ENCODE measurements at places on chromosomes 6 and 20.

DNA sequence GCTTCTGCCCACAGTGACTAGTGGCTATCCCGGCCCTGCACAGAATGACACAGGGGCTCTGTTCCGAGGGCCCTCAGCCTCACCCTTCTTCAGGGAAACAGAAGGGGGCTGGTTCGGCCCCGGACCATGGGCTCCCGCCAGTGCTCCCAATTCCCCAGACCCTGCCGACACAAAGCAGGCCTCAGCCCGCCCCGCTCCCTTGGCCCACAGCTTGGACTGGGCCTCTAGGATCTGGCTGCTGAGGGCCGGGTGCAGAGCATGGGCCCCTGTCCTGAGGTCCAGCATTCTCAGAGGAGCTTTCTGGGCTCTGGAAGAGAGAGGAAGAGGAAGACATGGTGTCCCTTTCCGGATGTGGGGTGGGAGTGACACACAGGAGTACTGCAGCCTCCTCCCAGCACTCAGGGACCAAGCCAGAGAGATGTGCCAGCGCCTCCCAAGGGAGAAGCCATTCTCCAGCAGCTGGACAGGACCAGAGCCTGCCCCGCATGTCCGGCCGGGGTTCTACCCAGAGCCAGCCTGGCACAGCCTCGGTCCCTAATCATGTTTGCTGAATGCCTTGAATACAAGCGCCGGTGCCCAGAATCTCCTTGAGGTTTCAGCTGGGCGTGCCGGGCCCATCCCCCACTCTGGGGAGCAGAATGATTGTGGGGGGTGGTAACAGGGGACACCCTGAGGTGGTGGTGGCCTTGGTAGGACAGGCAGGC is 23.9 kb downstream of the C20orf203 start:
- no peak for DNase-seq

DNA sequence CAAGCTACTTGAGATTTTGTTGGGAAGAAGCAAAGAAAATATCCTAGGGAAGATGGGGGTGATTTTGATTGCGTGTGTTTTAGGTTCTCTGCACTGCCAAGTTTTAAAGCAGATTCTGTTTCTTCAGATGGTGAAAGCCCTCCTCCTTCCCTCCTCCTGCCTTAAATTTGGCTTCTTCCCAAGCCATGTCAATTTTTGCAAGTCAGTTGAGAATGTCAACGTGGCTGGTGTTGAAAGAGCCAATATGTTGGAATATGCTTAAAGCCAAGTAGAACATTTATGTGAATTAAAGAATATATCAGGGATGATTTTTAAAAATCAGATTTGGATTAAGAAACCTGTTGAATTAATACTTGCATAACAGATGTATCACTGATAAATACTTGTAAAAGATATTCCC is 270.8 kb downstream of the ARID1B start:
- DNase-seq, result no peak

DNA sequence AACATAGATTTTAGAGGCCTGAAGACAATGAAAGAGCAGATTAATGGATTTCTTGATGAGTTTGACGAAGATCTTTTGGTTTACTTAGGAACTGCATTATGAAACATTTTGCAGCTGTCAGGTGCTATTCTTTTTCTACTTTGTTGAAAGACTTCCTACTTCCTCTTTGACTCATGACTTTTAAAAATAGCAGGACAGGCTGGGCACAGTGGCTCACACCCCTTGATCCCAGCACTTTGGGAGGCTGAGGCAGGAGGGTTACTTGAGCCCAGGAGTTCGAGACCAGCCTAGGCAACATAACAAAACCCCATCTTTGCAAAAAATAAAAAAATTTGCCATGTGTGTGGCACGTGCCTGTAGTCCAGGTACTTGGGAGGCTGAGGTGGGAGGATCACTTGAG is 52.0 kb downstream of the ITCH start:
- no peak for DNase-seq

- DNase-seq, result no peak
These were observed 7.1 kb downstream of the CCND3 start for GRCh38 chr6:41934278-41935192.

DNA sequence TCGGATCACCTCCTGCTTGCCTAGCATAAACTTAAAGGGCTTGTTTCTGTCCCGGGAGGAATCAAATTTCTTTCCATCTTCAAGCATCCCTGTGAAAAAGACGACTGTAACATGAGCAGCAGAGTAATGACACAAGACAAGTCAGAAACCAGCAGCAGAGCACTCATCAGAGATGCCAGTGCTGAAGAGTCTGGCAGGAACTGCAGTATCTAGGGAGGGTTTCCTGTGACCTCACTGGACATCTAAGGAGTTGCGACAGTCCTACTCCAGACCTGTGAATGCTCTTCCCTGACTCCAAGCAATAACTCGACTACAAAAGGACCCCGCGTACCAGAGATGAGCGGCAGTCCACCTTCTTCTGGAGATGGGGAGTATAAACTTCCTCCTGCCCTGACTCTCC is 17.3 kb downstream of the FKBP1A start:
- DNase-seq, result no peak

DNA sequence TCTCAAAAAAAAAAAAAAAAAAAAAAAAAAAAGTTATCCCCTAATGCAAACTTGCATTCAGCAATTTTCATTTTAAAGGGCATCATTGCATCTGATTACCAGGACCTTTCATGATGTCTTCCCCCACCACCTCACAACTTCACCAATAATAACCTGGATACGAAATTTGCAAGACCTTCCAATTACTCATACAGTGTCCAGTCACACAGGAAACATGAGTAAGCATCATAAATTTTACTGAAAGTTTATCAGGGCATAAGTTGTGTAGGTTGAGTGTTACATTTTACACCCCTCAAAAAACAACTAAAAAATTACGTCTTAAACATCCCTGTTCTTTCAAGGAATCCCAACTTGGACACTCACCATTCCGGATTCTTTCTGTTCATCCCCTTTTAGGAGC is 79.1 kb upstream of the ANKEF1 start:
- no peak for DNase-seq

GRCh38 chr6:170143401-170144150 is 147.3 kb downstream of the DLL1 start:
- DNase-seq, result no peak

GRCh38 chr20:48186447-48186846 is 401.2 kb upstream of the SULF2 start:
- no peak for DNase-seq

DNA sequence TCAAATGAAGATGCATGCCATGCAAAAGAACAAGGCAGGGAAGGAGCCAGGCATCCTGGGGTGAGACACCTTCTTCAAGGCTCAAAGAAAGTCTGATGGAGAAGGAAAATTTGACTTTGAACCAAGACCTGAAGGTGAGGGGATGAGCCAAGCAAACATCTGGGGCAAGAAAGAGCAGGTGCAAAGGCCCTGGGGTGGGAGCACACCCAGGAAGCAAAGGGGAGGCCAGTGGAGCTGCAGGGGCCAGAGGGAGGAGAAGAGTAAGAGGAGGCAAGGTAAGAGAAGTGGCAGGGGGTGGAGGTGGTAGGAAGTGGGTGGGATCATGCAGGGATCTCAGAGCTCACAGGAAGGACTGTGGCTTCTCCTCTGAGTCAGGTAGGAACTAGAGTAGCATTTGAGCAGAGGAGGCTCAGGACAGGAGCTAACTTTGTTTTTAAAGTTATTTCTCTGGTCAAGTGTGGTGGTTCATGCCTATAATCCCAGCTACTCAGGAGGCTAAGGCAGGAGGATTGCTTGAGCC is 49.6 kb downstream of the SLC13A3 start:
- DNase-seq, result no peak

- peak; percentile 32 for DNase-seq
These were observed 192.0 kb downstream of the PREX1 start for GRCh38 chr20:48635791-48636267.

- peak; percentile 48 for DNase-seq
These were observed 12.2 kb upstream of the KCNK15 start for GRCh38 chr20:44733341-44734069.

GRCh38 chr6:20417819-20418218 is 16.1 kb downstream of the E2F3 start:
- DNase-seq, result no peak

- DNase-seq, result no peak
These were observed 16.0 kb downstream of the RPS12 start for GRCh38 chr6:132830334-132830751.

- peak; percentile 43 for DNase-seq
These were observed 10.3 kb upstream of the TULP1 start for GRCh38 chr6:35522660-35523658.

DNA sequence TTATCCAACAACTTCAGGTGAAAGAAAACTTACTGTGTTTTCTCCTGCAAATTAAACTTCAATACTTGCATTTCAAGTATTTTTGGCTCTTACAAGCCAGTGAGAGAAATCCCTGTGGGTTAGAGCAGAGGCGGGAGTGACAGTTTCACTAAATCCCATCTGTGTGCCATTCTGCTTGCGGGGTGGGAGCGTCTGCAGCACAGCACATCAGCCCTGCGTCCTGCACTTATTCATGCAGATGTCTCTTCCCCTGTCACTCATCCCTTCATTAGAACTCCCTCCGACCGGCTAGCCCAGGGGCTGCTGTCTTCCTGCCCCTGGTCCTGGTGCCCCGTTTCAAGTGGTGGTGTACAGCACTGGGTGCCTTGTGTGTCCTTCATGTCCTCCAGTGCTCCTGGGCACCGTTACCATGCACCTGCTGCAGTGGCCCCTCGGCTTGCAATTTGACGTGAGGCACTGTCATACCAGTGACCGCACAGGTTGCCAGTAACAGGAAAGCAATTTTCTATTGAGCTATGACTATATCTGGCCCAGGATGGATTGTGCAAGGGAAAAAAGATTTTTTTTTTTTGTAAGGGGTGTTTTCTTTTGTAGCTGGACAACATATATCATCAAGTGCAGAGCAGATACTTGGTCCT is 59.4 kb downstream of the INSM1 start:
- DNase-seq, result no peak

- no peak for DNase-seq
These were observed 83.9 kb downstream of the UNC5CL start for GRCh38 chr6:40955178-40955545.

- no peak for DNase-seq
These were observed 8.8 kb downstream of the DDR1 start for GRCh38 chr6:30893001-30893591.

DNA sequence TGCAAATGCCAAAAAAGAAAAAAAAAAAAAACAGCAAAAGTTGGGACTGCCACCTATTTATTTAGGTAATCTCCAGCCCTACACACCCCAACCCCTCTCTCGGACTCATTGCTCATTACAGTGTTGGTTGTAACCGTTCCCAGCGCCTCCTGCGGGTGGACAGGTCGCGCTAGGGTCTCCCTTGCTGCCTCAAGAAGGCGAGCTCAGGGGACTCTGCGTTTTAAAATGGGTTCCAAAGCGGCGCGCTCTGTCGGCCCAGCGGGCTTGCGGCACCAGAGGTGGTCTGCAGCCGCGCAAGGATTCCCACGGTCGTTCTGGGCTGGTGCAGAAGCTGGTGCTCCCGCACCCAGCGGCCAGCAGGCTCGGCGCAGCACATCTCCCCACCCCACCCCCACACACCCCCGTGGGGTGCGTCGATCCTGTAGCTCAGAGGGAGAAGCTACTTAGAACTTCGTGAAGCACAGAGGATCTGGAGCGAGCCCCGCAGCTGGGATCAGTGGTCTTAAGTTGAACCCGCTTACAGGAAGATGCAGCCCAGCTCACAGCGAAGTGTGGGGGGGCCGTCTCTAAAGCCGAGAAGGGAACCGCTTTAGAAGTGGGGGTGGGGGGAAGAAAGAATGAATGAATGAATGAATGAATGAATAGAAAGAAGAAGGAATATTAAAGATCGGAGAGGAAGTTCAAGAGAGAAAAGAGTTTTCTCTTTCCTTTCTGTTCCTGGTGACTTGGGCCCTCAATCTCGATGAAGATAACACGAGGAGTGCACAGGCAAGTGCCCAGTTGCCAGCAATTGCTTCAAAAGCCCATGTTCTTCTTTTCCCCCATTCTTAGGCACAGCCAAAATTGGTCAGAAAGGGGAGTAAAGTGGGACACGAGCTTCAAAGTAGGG is 780 bp downstream of the TFAP2A start:
- no peak for DNase-seq

- no peak for DNase-seq
These were observed 58.0 kb upstream of the AHI1 start for GRCh38 chr6:135555550-135555949.

- DNase-seq, result no peak
These were observed 250.9 kb downstream of the HIVEP2 start for GRCh38 chr6:142694054-142694453.

DNA sequence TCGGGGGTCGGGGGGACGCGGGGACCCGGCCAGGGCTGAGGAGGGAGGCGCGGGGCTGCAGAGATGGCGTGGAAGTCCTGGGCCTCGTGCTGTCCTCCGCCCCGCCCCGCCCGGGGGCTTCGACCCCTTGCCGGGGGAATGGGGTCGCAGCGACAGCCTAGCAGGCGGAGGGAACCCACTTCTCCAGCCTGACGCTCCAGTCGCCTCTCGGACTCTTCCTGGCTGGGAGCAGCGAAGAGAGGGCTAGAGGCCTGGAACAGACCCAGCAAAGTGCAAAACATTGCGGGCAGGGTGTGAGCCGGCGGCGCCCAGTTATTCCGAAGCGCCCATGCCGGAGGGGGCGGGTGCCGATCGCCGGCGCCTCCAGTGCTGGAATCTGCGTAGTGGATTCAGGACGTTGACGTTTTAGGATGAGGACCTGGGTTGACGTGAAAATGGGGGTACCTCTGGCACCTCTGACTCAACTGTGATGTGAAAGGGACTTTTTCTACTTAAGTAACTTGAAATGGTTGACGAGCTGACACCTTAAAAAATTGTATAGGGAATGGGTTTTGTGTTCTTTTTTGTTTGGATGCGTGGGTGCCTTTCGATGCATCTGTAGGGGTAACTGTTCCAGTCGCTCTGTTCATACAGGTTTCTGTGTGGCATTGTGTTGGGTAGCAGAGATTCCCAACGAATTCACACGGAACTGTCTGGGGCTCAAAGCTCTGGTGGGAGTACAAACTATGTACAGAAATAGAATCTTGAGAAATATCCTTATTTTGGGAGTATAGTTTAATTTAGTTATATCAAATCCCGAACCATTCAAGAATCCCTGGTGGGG is 1.4 kb downstream of the SLC35F1 start:
- no peak for DNase-seq

DNA sequence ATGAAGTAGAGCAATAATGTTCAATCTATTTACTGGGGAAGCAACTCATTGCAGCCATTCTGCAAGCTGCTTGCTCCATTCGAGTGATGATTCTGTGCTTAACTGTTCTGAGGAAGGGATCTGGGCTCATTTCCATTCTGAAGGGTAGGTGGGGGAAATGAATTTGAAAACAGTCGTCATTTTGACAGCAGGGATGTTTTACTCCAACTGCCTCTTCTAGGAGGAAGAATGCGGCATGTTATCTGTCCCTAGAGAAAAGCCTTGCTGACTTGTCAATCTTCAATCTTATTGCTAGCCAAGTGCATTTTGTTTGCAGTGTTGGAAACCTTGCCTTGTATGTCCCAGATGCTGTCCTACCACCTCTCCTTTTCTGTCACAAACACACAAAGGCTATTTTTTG is 105.9 kb downstream of the PRDM13 start:
- DNase-seq, result no peak

- no peak for DNase-seq
These were observed 926.4 kb upstream of the SLC35B3 start for GRCh38 chr6:9361749-9362148.

- no peak for DNase-seq
These were observed 1.1 kb upstream of the KLHL32 start for GRCh38 chr6:96923400-96923799.

GRCh38 chr6:40210628-40211056 is 276.4 kb upstream of the MOCS1 start:
- DNase-seq, result no peak

- DNase-seq, result no peak
These were observed 419 bp upstream of the SNHG17 start for GRCh38 chr20:38435555-38435939.

All from NCI-H1694 (cell line).